Glutamatergic neuron (in vitro differentiated cells): ENCODE measurements at places on chromosomes 3 and 15.

DNA sequence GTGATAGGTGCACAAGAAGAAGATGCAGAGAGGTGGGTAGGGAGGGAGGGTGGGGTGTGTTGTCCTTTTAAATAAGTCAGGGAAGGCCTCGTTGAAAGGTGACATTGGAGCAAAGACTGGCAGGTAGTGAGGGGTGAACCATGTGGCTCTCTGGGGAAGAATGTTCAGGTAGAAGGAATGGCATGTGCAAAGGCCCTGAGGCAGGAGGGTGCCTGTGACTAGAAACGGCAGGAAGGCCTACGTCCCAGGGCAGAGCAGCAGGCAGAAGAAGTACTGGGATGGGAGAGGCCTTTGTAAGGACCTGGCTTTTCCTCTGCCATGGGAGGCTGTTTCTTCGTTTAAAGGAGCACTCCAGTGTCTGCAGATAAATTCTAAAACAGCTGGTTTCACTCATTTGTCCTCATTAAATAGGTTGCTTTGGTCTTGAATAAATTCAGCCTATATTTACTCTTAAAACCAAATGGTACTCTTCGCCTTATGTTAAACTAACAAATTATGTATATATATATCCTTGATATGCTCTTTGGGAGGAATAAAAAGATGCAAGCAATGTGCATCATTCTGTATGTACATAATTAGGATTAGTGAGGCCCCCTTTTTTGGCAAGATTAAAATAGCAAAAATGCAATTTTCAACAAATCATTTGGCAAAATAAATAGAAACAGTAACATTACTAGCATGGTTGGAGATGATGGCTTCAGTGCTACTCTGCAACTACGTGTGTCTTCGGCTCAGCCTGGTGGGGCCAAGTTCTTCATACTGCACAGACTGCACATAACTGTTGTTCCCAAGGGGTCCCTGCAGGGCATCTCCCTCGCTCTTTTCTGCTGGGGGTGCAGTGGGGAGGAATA lies 151.4 kb downstream of the KLF13 start:
- H3K27me3 ChIP-seq = peaks cover 16% of the 10 kb centered on the region
- H3K4me3 ChIP-seq = peak overlapping the region; percentile 46
- peaks cover 12% of the 10 kb centered on the region for H3K36me3 ChIP-seq

GRCh38 chr3:144593881-144594280 lies 622.3 kb downstream of the DIPK2A start:
- no peak for DNase-seq
- no peaks in the 10 kb centered on the region for H3K4me1 ChIP-seq
- H3K4me3 ChIP-seq = no peak overlapping the region
- H3K27ac ChIP-seq = no peak overlapping the region
- no peaks in the 10 kb centered on the region for H3K27me3 ChIP-seq

GRCh38 chr15:95932676-95933075 lies 397.8 kb upstream of the NR2F2 start:
- H3K36me3 ChIP-seq = no peaks in the 10 kb centered on the region
- H3K4me1 ChIP-seq = peaks cover 4% of the 10 kb centered on the region
- H3K27ac ChIP-seq = no peak overlapping the region
- DNase-seq = no peak

- H3K4me3 ChIP-seq = no peak overlapping the region
- DNase-seq = no peak
- H3K36me3 ChIP-seq = peaks cover 20% of the 10 kb centered on the region
- H3K27ac ChIP-seq = no peak overlapping the region
Measured at GRCh38 chr3:124373524-124373923, 356.7 kb upstream of the UMPS start.

DNA sequence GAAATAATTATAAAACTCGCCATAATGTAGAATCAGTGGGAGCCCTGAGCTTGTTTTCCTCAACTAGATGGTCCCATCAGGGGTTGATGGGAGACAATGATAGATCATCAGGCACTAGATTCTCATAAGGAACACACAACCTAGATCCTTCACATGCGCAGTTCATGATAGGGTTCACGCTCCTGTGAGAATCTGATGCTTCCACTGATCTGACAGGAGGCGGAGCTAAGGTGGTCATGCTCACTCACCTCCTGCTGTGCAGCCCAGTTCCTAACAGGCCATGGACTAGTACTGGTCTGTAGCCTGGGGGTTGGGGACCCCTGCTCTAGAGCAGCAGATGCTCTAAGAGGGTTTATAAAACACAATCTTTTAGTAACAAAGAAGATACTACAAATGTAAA lies 183.6 kb downstream of the ANXA2 start:
- no peak for DNase-seq
- no peaks in the 10 kb centered on the region for H3K36me3 ChIP-seq
- no peaks in the 10 kb centered on the region for H3K4me1 ChIP-seq
- no peak overlapping the region for H3K27ac ChIP-seq
- H3K4me3 ChIP-seq = no peak overlapping the region
- no peaks in the 10 kb centered on the region for H3K27me3 ChIP-seq

GRCh38 chr15:93121107-93121506 lies 32.1 kb upstream of the RGMA start:
- peaks cover 4% of the 10 kb centered on the region for H3K36me3 ChIP-seq
- peaks cover 24% of the 10 kb centered on the region for H3K4me1 ChIP-seq
- H3K4me3 ChIP-seq = no peak overlapping the region
- peaks cover 2% of the 10 kb centered on the region for H3K27me3 ChIP-seq
- H3K27ac ChIP-seq = no peak overlapping the region

DNA sequence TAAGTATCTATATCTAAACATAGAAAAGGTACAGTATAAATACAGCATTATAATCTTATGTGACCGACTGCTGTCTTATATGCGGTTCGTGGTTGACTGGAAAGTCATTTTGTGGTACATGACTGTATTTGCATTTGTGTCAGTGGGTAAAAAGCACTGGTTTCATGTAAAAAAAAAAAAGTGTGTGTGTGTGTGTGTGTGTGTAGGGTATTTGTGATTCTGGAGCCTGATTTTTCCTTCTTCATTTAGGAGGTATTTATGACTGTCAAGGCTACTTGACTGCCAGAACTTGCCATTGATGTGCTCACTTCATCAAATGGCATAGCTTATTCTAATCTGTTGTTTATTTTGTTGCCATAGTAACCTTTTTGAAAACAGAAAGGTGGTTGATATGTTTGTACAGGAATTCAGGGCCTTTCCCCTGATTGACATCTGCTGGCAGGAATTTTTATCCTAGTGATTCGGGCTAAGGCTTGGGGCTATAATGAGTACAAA lies 63.2 kb downstream of the AKAP13 start:
- H3K27ac ChIP-seq = no peak overlapping the region
- H3K27me3 ChIP-seq = no peaks in the 10 kb centered on the region
- peaks cover 8% of the 10 kb centered on the region for H3K4me1 ChIP-seq
- no peak for DNase-seq
- H3K36me3 ChIP-seq = peaks cover 6% of the 10 kb centered on the region
- no peak overlapping the region for H3K4me3 ChIP-seq

- no peak overlapping the region for H3K4me3 ChIP-seq
- peaks cover 5% of the 10 kb centered on the region for H3K36me3 ChIP-seq
- H3K27ac ChIP-seq = no peak overlapping the region
Measured at GRCh38 chr3:33035596-33035995, 61.4 kb downstream of the GLB1 start.

DNA sequence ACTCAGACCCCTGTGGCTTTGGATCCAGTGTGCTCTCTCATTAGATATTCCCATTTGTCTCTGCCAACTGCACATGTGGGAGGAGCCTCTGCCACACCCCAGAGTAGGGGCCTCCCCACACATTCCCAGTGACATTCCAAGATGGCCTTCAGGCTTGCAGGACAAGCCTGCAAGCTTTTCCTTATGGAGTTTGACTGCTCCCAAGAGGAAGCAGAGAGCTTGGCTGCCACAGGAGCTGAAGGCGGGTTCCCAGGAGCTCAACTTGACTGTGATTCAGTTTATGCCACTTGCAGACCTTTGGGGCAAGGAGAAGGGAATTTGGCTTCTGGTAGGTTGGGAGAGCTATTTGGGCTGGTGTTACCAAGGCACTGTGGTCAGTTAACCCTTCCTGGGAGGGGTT lies 22.5 kb upstream of the EPHB1 start:
- H3K4me3 ChIP-seq = no peak overlapping the region
- no peaks in the 10 kb centered on the region for H3K36me3 ChIP-seq
- no peaks in the 10 kb centered on the region for H3K27me3 ChIP-seq
- H3K4me1 ChIP-seq = no peaks in the 10 kb centered on the region
- no peak overlapping the region for H3K27ac ChIP-seq
